ENCODE measurements at places on chromosomes 12 and 14.

DNA sequence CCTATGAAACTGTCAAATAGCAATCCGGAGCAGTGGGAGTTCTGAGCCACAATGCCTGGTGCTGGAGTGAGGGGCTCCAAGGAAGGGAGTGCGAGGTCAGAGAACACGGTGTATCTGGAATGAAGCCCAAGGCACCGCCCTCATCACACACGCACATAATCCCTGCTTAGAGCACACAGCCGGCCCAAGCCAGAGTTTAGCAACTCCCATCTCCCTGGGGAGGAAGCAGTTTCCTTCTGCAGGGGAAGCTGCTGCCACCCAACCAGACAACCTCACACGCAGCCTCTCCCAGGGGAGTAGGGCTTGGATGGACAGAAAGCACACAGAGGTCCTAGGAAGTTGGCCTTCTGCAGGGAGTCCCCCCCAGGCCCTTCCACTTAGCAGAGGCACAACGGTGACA is 31.3 kb downstream of the ACTN1 start:
- no peak for DNase-seq

DNA sequence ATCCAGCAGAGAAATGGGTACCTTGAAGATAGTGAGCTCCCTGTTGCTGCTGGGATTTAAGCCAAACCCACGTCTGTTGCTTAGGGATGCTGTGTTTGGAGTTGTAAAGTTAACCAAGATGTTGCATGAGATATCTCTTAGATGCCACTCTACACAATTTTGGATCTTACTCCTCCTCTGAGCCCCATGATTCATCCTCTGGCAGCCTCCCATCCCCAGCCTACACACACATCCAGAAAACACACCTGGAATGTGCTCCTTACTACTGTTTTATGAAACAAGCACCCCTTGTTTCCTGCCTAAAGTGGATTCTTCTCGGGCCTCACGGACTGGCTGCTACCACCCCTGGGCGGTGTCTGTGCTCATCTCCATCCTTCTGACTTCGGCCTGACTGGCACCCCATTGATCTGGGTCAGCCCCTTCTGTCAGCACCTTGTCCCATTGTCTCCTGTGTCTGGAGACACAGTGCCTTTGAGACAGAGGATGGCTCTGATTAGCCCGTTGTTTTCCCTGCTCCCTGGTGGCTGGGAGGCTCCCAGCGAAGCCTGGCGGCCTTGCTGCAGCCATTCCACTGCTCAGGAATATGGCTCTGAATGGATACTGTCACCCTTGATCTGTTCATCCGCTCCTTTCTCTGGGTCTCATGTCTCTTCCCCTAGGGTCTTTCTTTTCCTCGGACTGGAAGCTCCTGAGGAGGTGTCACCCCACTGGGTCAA is 24.3 kb downstream of the TSPAN9 start:
- no peak for DNase-seq

GRCh38 chr14:36214476-36215216 is 38.1 kb upstream of the PTCSC3 start:
- no peak for DNase-seq

- no peak for DNase-seq
Observed at GRCh38 chr14:21735639-21736307, 62.2 kb upstream of the OR4E1 start.

- no peak for DNase-seq
Observed at GRCh38 chr12:104354868-104355570, 51.5 kb downstream of the EID3 start.

- peak; percentile 46 for DNase-seq
Observed at GRCh38 chr12:129911428-129912049, 7.7 kb upstream of the TMEM132D start.

GRCh38 chr12:93419388-93420034 is 22.2 kb downstream of the UBE2N start:
- no peak for DNase-seq

DNA sequence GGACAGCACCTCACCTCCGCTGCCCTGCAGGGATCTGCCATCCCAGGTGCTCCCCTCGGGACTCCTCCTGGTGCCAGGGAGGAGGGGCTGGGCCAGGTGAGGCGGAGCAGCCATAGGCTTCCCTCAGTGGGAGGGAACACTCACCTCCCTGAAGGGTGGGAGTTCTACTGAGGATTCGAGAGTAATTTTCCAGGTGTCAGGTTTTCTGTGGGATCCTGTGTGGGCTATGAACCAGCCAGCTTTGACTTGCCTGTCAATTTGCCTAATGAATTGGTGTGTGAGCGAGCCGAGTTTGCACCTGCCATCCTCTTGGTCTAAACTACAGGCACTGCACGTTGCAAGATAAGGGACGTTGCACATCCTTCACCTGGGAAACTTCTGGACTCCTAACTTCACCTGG is 50.3 kb downstream of the NOC4L start:
- DNase-seq, result no peak

DNA sequence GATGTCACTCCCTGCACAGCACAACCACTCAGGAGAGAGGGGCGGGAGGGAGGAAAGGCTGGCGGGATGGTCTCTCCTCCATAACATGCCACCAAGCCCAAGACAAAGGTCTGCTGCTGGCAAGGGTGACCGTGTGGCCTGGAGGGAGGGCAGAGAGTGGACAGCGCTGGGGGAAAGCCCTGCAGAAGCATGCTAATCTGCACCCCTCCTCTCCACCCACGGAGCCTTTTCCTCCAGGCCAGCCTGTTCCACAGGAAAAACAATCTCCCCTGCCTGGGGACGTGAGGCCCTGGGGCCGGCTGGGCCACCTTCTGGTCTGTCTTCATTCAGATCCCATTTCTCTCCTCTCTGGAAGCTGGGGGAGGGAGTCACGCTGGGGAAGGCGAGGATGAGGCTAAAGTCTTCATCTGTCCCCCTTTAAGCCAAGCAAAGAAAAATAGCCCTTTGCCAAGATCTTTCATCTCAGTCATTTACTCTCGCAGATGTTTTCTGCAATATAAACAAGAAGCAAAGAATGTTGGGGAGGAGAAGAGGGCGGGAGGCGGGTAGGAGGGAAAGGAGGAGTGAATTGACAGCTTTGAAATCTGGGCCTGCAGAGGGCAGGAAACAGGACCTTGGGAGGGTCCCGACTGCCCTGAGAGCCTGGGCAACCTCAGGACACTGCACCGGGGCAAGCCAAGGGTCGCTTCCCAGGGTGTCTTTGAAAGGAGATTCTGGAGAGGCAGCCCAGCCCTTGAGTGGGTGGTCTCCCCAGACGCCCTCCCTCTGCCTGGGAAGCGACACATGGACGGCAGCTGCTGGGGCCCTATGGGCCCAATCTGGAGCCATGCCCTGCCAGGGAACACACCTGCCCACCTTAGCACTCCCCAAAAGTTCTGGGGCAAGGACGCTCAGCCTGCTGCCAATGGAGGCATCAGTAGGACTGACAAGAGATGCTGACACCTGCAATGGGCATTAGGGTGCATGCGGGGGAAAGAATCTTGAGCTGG is 133.6 kb downstream of the ZFP36L1 start:
- DNase-seq, result no peak

- peak; percentile 38 for DNase-seq
Observed at GRCh38 chr14:93857500-93858283, 69.4 kb upstream of the PRIMA1 start.

GRCh38 chr14:77183896-77184295 is 2.3 kb downstream of the TMEM63C start:
- no peak for DNase-seq

DNA sequence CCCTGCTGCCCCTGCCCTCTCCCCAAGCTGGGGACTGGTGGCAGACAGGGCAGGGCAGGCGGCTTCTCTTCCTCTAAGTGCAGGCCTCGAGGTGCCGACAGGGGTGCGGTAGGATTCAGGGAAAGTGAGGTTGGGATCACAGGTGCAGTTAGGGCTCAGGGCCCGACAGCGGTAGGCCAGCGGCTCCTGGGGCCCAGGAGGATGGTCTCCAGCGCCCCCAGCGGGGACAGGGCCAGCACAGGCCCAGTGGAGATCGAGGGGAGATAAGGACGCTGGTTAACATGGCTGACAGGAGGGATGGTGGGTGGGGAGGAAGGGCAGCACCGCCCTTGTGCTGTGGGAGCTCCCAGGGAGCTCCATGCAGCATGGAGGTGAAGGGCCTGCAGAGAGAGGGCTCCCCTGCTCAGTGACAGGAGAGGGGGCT is 935 bp upstream of the CRIP1 start:
- no peak for DNase-seq

DNA sequence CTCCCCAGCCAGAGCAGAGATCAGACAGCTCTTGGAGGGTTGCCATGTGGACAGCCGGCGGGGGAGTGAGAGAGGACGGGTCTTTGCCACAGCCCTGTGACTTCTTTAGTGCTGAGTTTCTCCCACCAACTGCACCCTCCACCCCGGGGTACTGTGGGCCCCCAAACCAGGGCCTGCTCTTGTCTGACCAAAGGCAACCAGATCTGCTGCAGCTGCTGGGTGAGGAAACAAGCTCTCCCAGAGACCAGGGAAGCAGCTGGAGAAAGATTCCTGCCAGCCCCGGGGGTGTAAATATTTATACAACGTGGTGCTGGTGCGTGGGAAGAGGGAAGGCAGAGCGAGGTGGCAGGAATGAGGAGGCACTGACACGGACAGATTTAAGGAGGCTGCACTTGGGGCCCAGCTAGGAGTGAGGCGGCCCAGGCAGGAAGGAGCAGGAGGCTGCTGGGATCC is 14.3 kb upstream of the ZFP36L1 start:
- DNase-seq, result peak; percentile 47

- no peak for DNase-seq
Observed at GRCh38 chr12:76702946-76703345, 61.0 kb upstream of the ZDHHC17 start.

DNA sequence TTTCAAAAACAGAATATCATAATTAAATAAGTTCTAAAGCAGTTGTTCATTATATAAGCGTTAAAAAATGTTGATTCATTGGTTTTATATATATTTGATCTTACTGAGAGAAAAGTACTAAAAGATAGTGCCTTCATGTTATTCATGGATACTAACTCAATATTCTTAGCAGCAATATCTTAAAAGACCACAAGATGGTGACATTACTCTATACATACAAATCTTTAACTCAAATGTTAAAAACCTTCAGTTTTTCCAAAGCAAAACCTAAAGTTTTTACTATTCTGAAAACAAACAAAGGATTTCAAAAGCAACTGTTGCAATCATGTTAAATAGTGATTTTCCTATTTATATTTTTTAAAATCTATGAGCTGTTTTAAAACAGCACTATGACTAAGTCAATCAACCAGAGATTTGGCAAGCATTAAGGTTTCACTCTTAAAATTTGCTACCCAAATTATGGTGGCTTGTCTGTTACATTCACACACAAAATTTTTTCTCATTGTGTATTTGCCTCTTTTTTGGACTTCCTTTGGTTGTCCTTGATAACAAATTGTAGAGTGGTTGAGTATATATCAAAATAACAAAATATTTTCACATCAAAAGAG is 50.1 kb upstream of the RERGL start:
- DNase-seq, result no peak

- DNase-seq, result no peak
Observed at GRCh38 chr14:101755591-101756324, 5.8 kb upstream of the PPP2R5C start.
